ENCODE measurements at places on chromosomes 13 and 19. TPM values are rescaled to one million over a fixed set of nuclear protein-coding genes. Genes with fewer than 3 reads are reported as not detected.

DNA sequence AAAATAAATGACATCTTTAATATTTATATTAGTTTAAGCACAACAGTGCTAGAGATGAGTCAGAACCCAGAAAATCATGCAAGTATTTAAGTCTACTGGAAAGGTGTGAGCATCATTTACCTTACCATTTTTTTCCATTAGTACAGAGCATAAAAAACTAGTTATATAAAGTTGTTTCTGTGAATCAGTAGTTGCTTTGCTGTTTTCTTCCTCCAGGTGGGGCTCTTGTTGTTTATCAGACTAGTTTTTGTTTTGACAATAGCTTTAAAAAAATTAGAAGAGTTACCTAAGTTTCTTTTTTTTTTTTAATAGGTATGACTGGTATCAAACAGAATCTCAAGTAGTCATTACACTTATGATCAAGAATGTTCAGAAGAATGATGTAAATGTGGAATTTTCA is 12.7 kb downstream of the SUGT1 start:
- no peak overlapping the region for H3K27ac ChIP-seq
- H3K36me3 ChIP-seq, result peaks cover 15% of the 10 kb centered on the region
- H3K4me1 ChIP-seq, result no peaks in the 10 kb centered on the region
- H3K4me3 ChIP-seq, result no peak overlapping the region
- DNase-seq, result no peak

The SPIB gene
- 1.2 TPM for total RNA-seq

The BCAM gene
- 30.0 TPM for total RNA-seq

- no peak overlapping the region for H3K4me3 ChIP-seq
- peaks cover 7% of the 10 kb centered on the region for H3K4me1 ChIP-seq
- H3K36me3 ChIP-seq, result peaks cover 37% of the 10 kb centered on the region
- H3K27me3 ChIP-seq, result no peaks in the 10 kb centered on the region
Observed at GRCh38 chr19:17579661-17580244, 24.3 kb downstream of the COLGALT1 start.

GRCh38 chr13:114108141-114108761 is 24.2 kb downstream of the RASA3 start:
- no peak overlapping the region for H3K27ac ChIP-seq
- no peaks in the 10 kb centered on the region for H3K36me3 ChIP-seq
- H3K4me1 ChIP-seq, result no peaks in the 10 kb centered on the region
- no peak for DNase-seq
- H3K4me3 ChIP-seq, result no peak overlapping the region

DNA sequence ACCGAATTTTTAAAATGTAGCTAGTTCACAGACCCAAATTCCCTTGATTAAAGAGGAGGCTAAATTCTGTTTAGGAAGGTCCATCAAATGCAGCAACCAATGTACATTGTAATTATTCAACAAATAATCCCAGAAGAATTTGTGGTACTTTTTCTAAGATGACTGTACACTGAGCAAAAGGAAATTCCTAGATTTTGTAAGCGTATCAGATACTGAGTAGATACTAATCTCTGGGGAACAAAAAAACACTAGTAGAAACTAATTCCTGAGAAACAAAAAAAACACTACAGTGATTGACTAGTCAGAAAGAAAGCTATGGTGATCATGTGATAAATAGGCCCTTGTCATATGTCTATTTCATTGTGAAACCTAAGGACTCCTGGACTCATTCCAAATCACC is 246.1 kb downstream of the PCDH17 start:
- H3K36me3 ChIP-seq, result no peaks in the 10 kb centered on the region
- H3K27me3 ChIP-seq, result no peaks in the 10 kb centered on the region
- no peak overlapping the region for H3K27ac ChIP-seq
- H3K4me3 ChIP-seq, result no peak overlapping the region
- no peak for DNase-seq

The SIGLEC14 gene
- total RNA-seq, result not detected

DNA sequence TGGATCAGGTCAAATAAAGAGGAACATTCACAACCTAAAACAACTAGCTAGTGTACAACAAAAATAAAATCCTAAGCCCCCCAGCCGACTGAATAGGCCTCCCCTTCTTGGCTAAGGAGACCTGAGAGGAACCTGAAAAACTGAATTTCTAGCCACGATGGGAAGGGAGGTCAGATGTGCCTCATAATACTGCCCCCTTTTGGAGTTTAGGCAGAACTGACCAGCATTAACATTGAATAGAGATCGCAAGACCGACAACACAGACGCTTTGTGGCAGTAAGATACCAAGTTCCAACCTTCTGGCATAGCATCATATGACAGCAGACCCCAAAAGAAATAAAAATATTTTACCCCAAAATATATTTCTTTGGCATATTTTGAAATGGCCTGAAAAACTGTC is 15.9 kb downstream of the CBY2 start:
- H3K27ac ChIP-seq, result no peak overlapping the region
- DNase-seq, result no peak
- H3K4me3 ChIP-seq, result no peak overlapping the region
- H3K27me3 ChIP-seq, result peaks cover 78% of the 10 kb centered on the region
- no peaks in the 10 kb centered on the region for H3K4me1 ChIP-seq
